ENCODE measurements at places on chromosomes 6 and 20.

DNA sequence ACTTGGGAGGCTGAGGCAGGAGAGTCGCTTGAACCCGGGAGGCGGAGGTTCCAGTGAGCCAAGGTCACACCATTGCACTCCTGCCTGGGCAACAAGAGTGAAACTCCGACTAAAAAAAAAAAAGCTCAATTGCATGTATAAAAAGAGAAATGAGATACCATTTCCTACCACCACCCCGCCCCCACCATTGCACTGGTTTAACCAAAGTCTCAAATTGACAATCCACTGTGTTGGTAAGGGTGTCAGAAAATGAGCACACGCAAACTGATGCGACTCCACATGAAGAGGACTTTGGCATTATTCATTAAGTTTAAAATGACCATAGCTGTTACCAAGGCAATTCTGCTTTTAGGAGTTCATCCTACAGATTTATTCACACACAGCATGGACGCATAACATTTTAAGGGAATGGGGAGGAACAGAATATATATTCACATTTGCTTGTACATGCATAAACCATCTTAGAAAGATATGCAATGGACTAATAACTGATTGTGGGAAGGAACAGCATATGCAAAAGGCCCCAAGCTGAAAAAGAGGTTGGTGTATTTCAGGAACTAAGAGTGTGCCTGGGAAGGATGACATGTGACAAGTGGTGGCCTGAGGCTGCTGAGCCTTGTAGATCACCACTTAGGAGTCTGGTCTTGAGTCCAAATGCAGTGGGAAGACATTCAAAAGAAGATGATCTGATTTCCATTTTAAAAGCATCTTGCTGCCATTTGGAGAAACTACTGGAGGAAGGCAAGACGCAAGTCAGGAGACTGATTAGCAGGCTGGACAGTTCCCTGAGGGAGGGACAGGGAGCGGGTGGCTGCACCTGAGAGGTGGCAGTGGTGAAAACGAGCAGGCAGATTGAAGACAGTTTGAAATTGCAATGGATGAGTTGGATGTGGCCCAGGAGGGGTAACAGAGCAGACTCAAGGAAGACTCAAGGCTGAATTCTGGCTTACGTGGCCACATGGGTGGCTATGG, 37.2 kb upstream of the PTPN1 start:
- no peak for DNase-seq

DNA sequence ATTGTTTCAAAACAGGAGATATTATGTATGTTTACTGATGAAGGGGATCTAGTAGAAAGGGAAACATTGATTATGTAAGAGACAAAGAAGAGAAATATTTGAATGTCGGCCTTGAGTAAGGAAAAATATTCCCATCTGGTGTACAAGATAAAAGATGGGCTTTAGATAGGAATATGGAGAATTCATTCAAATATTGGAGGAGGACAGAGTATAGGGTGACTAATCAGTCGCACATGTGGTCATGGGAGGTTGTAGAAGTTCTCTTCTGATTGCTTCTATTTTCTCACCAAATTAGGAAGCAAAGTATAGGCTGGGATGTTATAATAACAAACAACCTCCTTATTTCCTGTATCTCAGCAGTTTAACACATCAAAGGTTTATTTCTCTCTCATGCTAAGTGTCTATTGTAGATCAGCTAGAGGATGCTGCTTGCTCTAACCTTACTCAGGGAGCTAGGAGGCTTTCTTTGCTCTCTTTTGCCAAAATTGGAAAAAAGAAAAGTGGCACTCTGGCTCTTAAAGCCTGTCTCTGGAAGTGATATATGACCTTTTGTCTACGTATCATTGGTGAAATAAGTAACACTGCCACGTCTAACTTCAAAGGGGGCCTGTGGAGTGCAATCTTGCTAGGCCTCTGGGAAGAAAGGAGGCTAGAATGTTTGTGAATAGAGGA, 1.2 kb upstream of the HDDC2 start:
- no peak for DNase-seq

GRCh38 chr6:26597821-26598220, 1.1 kb downstream of the ABT1 start:
- DNase-seq: no peak

- DNase-seq: no peak
Observed at GRCh38 chr6:84392261-84392660, 164.8 kb upstream of the CEP162 start.

DNA sequence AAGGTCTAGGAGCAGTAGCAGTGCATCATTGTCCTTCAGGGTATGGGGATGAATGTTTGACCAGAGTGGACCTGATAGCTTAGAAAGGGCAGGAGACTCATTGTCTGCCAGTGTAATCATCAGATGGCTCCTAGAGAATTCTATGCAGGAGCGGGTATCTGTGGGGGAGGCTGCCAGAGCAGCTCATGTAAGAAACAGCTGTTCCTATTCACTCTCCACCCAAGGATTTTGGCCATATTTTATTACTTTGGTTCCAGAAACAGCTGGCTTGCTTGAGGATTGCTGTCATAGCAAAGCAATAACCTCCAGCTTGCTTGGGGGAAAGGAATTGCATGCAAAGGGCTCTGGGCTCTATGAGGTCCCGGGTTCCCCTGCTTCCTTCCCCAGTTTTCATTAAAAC, 44.1 kb downstream of the RALY start:
- no peak for DNase-seq

GRCh38 chr6:117352466-117353081, 73.2 kb downstream of the ROS1 start:
- DNase-seq: peak; percentile 4

DNA sequence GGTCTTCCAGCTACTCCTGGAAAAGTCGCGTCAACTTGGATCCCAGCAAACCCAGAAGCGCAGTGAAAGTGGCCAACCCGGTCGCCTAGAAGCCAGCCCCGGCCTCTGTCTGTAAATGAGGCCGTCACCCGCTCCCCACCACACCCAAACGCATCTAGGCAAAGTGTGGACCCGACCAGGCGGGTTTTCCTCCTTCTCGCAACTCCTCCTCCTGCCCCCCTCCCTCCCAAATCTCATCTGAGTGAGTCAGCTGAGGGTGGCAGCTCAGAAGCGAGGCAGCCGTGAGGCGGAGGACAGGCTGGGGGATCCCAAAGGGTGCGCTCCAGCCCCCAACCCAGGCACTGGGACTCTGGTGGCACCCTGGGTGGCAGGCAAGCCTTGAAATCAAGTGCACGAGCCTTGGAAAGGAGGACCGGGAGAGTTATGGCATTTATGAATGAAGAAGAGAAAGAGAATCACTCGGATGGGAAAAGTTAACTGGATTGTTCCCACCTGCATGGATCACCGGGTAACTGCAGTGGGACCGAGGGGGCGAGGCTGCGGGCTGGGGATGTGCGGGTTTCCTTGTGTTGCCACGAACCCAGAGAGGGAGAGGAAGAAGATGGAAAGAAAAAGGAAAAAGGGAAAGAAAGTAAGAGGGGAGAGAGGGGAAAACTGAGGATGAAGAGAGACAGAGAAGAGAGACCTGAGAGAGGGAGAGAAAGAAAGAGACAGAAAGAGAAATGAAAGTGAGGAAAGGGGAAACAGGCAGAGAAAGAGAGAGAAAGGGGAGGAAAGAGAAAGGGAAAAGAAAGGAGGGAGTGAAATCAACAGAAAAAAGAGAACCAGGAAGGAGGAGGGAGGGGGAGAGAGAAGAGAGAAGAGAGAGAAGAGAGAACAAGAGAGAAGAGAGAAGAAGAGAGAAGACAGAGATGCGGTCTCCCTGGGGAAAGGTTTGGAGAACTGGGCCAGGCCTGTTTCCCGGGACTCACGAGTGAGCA, at the start of gene APCDD1L:
APCDD1L (minus strand) TSS at position 167 of the 980 bp plus-strand sequence. CDS start 692 bp downstream, outside the sequence.
- no peak for DNase-seq

- no peak for DNase-seq
Observed at GRCh38 chr20:45154183-45154582, 20.5 kb upstream of the PI3 start.

- DNase-seq: no peak
Observed at GRCh38 chr6:119184008-119184648, 105.7 kb upstream of the FAM184A start.

GRCh38 chr6:133978896-133979240, 25.8 kb downstream of the TBPL1 start:
- DNase-seq: no peak

- no peak for DNase-seq
Observed at GRCh38 chr20:53652090-53652858, 58.6 kb upstream of the ZNF217 start.

- DNase-seq: no peak
Observed at GRCh38 chr6:68657374-68658139, 22.5 kb downstream of the ADGRB3 start.

DNA sequence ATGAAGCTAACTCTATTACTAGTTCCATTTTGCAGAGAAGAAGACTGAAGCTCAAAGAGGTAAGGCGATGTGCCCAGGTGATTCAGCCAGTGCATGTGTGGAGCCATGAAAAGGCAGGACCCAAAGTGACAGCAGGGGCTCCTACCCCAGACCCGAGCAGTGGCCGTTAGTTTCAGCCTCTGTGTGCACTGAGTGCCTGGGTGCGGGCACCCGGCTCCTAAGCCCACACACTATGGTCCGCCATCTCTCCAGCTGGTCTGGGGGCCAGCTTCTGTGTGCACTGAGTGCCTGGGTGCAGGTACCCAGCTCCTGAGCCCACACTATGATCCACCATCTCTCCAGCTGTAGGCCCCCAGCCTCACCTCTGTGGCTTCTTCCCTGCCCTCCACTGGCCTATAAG, 123.5 kb upstream of the CST7 start:
- DNase-seq: no peak

DNA sequence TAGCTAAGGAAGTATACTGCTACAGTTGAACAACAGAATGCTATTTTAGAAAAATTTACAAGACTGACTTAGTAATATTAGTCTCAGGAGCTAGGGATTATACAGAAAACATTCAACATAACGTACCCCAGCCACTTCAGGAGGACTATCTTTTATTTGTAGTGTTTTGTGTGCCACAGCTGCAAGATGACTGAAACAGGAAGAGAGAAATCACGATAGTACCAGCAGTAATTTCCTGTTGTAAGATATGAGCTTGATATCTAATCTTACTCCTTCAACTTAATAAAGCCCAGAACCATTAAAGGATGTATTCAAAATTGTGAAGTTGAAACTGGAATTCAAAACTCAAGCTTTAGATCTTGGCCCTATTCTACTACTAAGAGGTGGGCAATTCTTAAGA, 42.1 kb downstream of the SLC35A1 start:
- DNase-seq: no peak

DNA sequence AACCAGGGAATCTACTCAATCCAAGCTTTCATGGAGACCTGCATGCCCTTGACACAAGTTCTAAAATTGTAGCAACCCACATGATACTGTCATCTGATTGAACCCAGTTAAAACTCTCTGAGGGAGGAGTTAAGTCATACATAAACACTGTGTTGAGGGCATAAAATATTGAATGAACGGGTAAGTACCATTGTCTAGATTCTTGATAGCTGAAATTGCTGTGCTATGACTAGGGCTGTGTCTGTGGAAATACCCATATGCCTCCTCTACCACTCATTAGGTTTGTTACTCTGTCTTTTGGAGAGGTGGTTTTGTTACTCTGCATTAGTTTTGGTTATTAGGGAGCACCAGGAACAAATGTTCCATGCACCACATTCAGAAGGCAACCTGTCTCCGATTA, 7.6 kb downstream of the ENPP4 start:
- no peak for DNase-seq

- DNase-seq: no peak
Observed at GRCh38 chr20:51091406-51092195, 68.7 kb upstream of the KCNG1 start.

DNA sequence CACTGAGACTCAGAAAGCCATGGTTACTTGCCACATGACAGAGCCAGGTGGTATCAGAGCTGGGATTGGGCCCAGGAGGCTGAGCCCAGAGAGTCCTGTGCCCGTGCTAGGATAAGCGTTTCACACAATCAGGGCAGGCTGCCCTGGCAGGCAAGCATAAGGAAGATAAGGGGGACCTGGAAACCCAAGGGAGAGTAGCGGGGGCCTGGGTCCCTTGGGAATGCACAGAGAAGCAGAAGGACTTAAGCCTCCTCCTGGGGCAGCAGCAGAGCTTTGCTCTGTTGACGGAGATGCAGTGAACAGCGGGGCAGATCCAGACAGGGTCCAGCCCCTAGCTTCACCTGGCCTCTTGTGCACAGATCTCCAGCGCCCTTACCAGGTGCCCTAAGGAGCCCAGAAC, 8.7 kb downstream of the TRIB3 start:
- DNase-seq: no peak

- DNase-seq: no peak
Observed at GRCh38 chr6:72824833-72825232, 203.0 kb downstream of the KCNQ5 start.

GRCh38 chr6:148986608-148987007, 239.8 kb downstream of the UST start:
- DNase-seq: no peak

DNA sequence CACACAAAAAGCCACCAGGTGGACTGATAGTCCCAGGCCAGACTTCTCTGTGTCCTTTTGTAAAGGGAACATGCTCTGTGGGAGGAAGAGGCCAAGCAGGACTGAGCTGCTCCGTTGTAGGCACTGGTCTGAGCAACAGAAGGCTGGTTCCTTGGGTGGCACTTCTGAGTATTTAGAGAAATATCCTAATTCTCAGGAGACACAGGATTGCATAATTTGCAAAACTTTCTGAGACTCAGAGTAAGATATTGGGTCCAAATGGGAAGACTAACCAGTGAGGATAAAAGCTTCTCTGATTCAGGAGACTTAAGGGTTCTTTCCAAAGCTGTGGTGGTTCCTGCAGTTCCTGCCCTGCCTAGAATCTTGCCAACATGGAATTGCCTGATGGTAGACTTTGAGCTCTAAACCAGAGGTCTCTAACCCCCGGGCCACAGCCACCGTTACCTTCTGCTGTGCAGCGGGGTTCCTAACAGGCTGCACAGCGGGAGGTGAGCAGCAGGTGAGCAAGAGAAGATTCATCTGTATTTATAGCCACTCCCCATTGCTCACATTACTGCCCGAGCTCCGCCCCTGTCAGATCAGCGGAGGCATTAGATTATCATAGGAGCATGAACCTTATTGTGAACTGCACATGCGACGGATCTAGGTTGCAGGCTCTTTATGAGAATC, 107.0 kb downstream of the OLIG3 start:
- DNase-seq: no peak

DNA sequence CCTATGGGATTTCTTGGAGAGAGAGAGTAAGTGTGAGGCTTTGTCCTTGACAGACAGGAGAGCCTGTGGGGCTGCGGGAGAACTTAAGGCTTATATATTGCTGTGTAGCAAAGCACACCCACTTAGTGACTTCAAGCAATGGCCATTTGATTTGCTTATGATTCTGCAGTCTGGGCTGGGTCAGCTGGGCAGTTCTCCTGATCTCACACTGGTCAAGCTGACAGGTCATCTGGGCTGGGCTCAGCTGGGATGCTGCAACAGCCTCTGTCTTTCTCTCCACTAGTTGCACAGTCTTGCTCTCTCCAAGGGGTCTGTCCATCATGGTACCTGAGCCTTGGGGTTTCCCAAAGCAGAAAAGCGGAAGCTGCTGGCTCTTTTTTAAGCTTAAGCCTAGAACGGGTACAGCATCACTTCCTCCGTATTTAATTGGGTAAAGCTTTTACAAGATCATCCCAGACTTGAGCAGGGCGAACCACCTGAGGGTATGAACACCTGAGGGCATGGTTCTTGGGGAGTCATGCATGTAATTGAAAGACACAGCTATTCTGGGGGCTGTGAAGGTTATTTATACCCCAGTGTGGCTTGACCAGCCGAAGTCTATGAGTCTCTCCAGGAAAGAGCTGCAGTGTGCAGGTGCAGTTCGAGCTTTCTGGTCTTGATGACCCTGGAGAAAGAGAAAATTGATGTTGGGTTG, 13.3 kb upstream of the GGTLC1 start:
- DNase-seq: no peak

All from SHP77 treated with DMSO at 0.1 percent for 48 hours (cell line).